ENCODE measurements at places on chromosomes 7 and 10.

DNA sequence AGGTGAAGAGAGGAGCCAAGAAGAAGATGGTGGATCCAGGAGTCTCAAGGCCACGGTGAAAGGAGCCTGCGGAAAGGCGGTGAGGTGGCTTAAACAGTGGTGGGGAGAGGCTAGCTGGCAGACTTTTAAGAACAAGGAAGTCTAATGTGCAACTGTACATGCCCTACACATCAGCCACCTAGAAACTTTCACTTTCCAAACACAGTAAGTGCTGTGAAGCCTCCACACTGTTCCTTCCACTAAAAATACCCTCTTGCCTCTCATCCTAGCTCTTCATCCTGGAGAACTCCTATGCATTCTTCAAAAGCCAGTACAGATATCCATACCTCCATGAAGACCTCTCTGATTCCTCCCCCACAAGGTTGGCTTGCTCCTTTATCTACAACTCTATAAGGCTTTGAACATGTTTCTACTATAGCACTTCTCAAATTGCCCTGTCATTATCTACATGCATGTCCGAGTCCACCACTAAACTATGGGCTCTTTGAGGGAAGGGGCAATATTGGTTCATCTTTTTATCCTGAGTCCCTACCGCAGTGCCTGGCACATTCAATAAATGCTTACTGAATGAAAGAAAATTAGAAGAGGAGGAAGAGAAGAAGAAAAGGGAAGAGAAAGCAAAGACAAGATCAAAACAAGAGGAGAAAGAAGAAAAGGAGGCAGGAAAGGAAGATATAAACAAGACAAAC, 54.2 kb downstream of the DNAJC12 start:
- DNase-seq, result no peak

DNA sequence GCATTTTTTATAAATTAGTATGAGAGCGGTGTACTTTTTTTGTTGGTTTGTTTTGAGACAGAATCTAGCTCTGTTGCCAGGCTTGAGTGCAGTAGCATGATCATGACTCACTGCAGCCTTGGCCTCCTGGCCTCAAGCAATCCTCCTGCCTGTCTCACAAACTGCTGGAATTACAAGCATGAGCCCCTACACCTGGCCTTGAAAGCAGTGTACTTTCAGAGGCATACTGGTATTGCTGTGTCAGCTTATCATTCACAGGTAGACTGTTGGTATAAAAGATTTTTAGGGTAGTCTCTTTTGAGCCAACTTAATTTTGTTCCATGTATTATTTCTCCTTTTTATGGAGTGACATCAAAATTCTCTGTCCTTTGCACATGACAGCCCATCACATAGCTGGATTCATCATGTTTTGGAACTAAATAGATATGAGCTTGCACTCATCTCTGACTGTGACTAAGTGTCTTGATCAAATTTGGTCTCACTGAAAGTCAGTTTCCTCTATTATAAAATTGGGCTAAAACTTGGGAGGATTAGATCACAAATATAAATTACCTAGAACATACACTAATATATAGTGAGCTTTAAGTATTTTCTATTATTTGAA, 12.4 kb downstream of the GNAT3 start:
- DNase-seq, result no peak

DNA sequence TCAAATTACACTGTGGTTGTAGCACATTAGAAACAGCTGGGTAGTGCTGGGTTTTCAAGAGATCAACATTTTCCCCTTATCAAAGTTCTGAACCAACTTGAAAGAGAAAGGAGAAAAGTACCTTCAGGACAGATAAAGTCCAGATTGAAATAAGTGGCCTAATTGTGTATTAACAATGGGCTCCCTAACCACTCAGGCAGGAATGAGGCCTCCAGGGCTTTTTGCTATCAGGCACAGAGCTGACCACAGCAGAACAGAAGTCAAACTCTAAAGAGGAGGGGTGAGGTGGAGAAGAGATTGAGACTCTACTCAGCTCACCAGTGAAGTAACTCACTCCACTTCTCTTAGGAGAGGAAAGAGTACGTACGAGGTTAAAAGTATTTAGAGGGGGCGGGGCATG, 394.1 kb upstream of the PHF14 start:
- DNase-seq, result no peak

DNA sequence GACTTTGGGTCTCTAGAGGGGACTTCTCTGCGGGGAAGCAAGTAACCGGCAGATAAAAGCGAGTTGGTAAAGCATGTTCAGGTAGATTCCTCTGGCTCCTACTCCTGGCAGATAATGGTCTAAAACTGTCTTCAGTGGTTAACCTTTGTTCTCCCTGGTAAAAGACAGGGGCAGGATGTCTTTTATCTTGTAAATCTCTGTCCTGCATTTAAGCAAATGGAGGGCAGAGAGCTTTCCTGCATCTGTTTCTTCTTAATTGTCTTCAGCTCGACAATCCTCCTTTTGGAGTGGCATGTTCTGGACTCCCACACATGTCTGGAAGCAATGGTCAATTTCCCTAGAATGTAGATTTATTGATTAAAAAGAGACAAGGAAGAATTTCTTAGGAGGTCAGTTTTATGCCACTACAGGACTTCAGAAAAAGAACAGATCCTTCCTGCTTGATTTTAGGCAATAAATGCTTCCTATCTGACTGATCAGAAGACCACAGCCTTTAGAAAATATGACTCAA, 16.6 kb downstream of the C7orf33 start:
- no peak for DNase-seq

- DNase-seq, result no peak
Measured at GRCh38 chr10:70775679-70776454, 9.3 kb downstream of the TBATA start.

- DNase-seq, result no peak
Measured at GRCh38 chr7:96713037-96713436, 3.4 kb upstream of the SEM1 start.

- DNase-seq, result no peak
Measured at GRCh38 chr10:62049624-62050345, 148.3 kb downstream of the ARID5B start.

DNA sequence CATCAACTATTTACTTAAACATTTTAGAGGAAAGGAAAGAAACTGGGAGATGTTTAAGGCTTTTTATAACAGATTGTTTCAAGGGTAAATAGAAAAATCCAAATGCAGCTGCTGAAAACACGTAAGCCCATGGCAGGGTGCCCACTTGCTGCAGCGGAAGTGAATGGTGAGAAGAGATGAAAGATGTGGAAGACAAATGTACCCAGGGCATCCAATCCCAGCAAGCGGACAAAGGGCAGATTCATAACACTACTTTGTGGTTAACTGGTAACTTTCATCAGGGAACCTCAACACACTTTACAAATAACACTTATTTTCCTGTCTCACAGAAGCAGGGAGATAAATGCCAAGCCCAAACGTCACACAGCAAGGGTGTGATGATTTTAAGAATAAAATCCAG, 358.4 kb downstream of the KCNMA1 start:
- no peak for DNase-seq

DNA sequence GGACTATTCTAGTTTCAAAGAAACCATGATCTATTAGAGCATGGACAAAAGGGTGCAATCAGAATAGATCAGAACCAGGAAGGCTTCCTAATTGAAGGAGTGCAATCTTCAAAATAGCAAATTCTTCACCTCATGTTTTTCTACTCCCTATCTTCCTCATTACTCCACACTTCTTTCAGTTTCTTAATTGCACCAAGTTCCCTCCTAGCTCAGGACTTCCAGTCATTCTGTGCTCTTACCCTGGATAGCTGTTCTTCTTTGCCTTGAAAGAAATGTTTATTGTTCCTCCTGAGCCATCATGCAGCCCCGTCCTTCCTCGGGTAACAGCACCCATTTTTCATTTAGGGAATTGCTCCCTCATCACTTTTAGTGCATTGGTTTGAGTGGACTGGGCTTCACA, 23.1 kb downstream of the TRPV5 start:
- no peak for DNase-seq

DNA sequence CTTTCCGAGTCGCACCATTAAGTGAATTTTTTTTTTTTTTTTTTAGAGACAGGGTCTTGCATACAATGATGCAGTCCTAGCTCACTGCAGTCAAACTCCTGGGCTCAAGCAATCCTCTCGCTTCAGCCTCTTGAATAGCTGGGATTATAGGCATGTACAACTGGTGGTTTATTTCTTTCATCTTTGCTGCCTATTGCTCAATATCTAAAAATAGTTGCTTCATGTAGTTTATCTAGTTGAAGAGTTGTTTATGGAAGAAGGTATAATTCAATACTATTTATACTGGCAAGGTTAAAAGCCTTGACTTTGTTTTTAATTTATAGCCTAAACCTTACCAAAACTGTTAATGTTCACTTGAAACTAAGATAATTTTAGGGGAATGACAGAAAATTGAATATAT, 66.9 kb downstream of the SEMA3D start:
- DNase-seq, result no peak

GRCh38 chr7:37765421-37765829, 81.9 kb downstream of the GPR141 start:
- DNase-seq, result no peak

DNA sequence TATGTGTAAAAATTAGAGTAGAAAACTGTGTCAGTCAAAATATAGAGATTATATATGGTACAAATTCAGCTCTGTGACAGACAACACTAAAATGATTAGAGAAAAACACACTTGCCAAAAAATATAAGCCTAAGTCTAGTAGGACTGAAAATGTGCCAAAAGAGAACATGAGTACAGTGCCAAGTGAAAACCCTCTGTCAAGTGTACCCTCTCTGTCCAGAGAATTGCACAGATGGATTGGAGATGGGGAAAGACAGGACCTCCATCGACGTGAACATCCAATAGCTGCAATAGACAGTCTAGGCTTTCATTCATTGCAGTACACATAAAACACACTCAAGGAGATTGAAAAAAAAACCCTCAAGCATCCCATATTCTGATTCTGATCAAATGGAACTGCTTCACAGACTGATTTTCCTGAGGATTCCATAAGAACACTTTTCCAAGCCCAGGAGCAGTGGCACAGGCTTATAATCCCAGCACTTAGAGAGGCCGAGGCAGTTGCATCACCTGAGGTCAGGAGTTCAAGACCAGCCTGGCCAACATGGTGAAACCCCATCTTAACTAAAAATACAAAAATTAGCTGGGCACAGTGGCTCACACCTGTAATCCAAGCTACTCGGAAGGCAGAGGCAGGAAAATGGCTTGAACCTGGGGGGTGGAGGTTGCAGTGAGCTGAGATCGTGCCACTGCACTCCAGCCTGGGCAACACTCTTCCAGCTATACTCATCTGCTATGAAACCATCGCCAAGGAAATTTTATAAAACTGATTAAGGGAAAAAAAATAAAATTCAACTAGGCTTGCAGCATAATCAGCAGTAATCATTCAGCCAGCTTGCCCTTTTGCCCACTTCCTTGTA, 110.0 kb upstream of the TRIM24 start:
- no peak for DNase-seq

GRCh38 chr10:61076572-61077114, 132.7 kb upstream of the RHOBTB1 start:
- DNase-seq, result no peak

DNA sequence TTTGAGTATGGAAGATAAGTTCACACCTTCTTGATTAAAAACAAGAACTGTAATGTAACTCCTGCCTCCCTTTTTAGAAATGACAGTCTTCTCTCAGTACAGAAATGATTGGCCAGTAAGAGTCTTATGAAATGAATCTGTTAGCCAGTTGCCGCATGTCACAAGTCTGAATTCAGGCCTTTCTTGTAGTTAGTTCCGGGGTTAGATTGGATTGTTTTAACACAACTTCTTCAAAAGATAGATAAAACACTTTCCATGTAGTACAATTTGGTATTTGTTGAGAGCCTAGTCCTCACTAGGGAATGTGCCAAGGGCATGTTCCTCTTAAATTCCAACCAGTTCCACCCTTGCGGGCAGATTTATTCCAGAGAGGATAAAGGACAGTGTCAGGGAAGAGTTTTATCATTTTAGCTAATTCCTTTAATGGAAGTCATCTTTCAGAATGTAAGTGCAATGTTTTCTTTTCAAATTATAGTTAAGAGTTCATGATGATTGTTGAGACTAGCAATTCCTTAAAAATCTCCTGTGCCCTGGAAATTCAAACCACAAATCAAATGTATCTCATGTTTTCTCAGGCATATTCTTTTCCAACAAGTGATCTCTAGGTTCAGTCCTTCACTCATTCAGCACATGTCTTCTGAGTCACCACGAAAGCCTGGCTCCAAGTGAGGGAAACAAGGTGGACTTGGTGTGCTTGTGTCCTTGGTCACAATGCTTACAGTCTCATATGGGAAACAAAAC, 4.1 kb downstream of the FHIP2A start:
- no peak for DNase-seq

DNA sequence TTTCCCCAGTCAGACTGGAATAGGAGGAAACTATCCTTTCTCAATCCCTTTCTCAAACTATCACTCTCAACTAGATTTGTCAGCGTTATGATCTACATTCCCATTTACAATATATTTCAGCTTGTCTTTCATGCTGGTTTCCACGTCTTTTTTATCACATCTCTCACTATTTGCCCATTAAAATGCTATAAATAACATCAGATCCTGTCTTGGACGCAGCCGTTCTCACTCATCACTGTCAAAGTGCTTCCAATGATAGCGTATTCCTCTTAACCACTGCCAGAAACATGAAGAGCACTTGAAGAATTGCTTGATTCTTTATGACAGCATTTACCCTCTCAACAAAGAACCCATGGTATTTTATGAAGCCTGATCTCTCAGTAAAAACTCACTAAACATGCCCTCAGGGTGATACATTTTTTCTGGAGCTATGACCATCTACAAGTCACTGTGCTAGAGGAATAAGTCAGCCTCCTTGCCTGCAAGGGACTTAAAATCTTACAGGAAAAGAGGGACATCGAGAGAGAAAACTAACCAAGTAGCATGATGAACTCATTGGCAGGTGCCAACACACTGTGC, 205.6 kb upstream of the PFKP start:
- no peak for DNase-seq

DNA sequence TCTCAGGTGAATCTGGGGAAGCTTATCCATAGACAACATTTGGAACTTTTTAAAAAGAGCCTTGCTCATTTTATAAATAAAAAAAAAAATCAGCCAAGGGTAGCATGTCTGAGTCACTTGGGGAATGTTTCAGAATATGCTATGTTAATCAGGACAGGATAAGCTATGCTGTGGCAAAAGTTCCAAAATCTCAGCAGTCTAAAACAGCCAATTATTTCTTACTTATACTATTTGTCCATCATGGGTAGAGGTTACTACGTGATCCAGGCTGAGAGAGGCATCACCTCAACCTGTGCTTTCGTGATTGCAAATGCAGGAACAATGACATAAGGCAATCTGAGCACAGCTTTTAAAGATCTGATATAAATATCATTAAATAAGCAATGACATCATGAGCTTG, 6.5 kb downstream of the SLC13A1 start:
- no peak for DNase-seq

GRCh38 chr10:57723305-57723704, 544.4 kb downstream of the IPMK start:
- no peak for DNase-seq

Measured in cerebellar nuclear complex (tissue), 1 donor.